ENCODE measurements at places on chromosomes 13 and 19. TPM values are rescaled to one million over a fixed set of nuclear protein-coding genes. Genes with fewer than 3 reads are reported as not detected.
A peak's percentile ranks its signal among the peaks of the same experiment; 100 is the strongest.

ZNF441 gene
- polyA plus RNA-seq, result 5.5 TPM

DNA sequence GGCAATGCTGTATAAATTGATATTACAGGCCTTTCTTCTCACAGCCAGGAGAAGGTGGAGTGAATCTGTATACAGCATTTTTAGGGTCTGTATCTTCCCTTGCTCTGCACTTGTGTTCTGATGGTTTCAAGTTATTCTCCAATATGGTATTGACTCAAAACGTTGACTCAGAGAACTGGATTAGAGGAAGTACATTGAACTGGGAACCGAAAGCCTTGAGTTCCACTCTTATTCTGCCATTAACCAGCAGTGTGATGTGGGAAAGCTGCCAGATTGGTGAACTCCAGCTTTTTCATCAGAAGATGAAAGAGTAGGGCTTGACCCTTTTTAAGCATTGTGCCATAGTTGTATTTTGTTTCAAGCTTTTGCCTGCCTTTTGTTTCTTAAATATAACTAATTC lies 167.7 kb downstream of the SPRY2 start:
- H3K36me3 ChIP-seq, result no peaks in the 10 kb centered on the region
- no peak overlapping the region for H3K4me3 ChIP-seq
- no peaks in the 10 kb centered on the region for H3K27me3 ChIP-seq
- no peaks in the 10 kb centered on the region for H3K4me1 ChIP-seq
- no peak for DNase-seq
- no peak overlapping the region for H3K27ac ChIP-seq

ZNF491 gene
- polyA plus RNA-seq, result 0.77 TPM

GRCh38 chr13:29573190-29573589 lies 22.3 kb downstream of the SLC7A1 start:
- H3K4me3 ChIP-seq, result no peak overlapping the region
- H3K4me1 ChIP-seq, result 0 out of 2 replicates have a peak, but pooled peaks cover 6% of the 10 kb centered on the region
- DNase-seq, result no peak
- no peak overlapping the region for H3K27ac ChIP-seq
- H3K27me3 ChIP-seq, result no peaks in the 10 kb centered on the region
- H3K36me3 ChIP-seq, result 0 out of 2 replicates have a peak, but pooled peaks cover 2% of the 10 kb centered on the region

DNA sequence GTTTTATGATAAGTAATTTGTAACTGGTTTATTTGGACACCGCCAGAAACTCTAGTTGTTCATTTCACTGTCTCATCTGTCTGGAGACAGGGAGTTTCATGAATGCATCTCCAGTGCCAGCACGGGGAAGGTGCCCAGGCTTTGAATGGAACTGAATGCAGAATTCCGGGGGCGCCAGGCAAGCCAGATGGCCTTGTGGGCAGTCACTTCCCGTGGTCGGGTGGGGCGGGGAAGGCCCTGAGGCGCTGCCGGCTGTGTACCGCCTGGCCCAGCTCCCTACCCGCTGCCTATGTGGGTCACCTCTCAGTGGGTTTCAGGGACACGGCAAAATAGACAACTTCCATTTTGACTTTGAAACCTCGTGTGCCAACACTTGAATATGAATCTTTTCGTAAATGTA lies 28.8 kb upstream of the MCF2L start:
- H3K36me3 ChIP-seq, result no peaks in the 10 kb centered on the region
- no peak overlapping the region for H3K27ac ChIP-seq
- H3K27me3 ChIP-seq, result no peaks in the 10 kb centered on the region
- DNase-seq, result peak; percentile 83

FGF14 gene
- polyA plus RNA-seq, result 0.36 TPM
